ENCODE measurements at places on chromosomes 6 and 20.

GRCh38 chr6:146785001-146785585 lies 186.3 kb downstream of the ADGB start:
- peak; percentile 35 for DNase-seq

- no peak for DNase-seq
Observed at GRCh38 chr6:109396046-109396718, 13.9 kb upstream of the CD164 start.

GRCh38 chr6:147508866-147509608 lies 547 bp downstream of the SAMD5 start:
- peak; percentile 51 for DNase-seq

GRCh38 chr6:15861486-15861885 lies 198.7 kb upstream of the DTNBP1 start:
- no peak for DNase-seq

GRCh38 chr6:130093546-130093945 lies 75.2 kb downstream of the L3MBTL3 start:
- no peak for DNase-seq

GRCh38 chr20:41373251-41373783 lies 6.7 kb upstream of the EMILIN3 start:
- DNase-seq, result no peak

- DNase-seq, result no peak
Observed at GRCh38 chr6:46452312-46452917, 38.8 kb downstream of the RCAN2 start.

- DNase-seq, result no peak
Observed at GRCh38 chr6:133682506-133683307, 206.2 kb upstream of the TCF21 start.

DNA sequence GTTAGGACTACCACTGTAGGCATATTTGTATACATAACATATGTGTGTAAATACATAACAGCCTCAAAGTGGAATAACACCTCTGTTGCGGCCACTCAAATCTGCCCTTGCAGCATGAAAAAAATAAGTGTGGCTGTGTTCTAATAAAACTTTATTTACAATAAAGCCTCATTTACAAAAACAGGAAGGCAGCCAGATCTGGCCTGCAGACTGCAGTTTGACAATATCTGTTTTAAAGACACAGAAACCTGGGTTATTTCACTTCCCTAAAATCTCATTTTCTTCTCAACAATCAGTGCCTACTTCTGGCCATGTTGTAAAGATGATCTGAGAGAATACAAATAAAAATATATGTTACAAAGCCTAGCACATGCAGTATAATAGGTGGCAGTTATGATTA lies 53.9 kb upstream of the SCML4 start:
- no peak for DNase-seq

DNA sequence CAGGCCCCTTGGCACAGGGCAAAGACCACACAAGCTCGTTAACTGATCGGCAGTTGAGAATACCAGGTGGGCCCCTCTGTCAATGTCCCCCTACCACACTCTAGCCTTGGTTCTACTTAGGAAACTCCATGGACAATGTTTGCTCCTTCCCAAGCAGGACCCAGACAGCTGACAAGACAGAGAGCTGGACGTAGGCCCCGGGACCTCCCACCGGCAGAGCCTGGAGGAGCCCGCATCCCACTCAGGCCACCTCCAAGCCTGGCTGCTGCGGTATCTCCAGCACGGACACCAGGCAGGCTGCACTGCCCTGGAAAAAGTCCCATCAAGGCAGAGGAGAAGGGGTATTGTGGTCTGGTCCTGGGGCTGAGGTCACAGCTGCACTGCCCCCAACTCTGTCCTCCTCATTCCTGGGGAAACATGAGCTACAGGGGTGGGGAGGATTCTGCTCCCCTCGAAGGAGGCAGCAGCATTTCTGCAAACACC lies 6.2 kb upstream of the GRM4 start:
- no peak for DNase-seq

GRCh38 chr6:100173211-100173610 lies 179.2 kb upstream of the MCHR2 start:
- no peak for DNase-seq

DNA sequence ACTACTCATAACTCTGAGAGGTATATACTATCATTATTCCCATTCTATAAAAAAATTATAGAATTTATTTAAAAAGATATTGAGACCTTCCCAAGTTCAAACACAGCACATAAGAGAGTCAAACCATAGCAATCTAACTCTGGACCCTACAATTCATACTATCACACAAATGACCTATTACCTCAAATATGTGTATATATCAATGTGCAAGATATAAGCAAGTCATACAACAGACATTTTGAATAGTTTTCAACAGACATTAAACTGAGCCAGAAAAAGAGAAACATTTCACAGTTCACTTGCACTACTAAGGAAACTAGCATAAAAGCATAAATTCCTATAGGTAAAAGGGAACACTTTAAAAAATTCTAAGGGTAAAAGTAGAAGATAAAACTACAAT lies 11.7 kb downstream of the PHIP start:
- DNase-seq, result no peak

GRCh38 chr20:63006540-63007359 lies at the start of gene BHLHE23:
BHLHE23 (minus strand) TSS chr20:63006964; CDS start chr20:63006774, 190 bp downstream.
- peak; percentile 71 for DNase-seq

DNA sequence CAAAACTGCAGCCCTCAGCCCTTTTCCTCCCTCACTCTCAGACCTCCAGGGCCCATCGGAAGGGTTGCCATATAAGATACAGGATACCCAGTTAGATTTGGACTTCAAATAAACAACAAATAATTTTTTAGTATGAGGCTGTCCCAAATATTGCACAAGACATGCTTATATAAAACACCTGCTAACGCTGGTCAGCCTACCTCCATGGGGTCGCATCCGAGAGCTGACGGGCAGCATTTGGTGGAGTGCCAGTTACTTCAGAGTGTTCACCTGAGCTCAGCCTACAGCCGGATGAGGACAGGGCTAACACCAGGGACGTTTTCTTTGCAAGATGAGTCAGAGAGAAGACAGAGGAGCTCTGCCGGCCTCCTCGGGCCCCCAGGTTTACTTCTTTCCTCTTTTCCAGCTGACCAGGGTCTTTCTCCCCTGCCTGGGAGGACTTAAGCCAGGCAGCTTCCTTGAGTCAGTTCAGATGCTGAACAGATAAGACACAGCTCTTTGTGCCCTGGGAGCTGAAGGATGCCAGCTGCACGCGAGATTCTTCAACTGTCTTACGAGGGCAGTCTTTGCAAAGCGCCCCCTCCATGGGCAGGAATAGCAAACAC lies 141.2 kb upstream of the KCNG1 start:
- no peak for DNase-seq

- peak; percentile 99 for DNase-seq
Observed at GRCh38 chr20:48791014-48791413, 36.8 kb downstream of the PREX1 start.

GRCh38 chr6:106300944-106301343 lies 24.6 kb downstream of the ATG5 start:
- peak; percentile 22 for DNase-seq
